ENCODE measurements at places on chromosomes 2 and 18.

DNA sequence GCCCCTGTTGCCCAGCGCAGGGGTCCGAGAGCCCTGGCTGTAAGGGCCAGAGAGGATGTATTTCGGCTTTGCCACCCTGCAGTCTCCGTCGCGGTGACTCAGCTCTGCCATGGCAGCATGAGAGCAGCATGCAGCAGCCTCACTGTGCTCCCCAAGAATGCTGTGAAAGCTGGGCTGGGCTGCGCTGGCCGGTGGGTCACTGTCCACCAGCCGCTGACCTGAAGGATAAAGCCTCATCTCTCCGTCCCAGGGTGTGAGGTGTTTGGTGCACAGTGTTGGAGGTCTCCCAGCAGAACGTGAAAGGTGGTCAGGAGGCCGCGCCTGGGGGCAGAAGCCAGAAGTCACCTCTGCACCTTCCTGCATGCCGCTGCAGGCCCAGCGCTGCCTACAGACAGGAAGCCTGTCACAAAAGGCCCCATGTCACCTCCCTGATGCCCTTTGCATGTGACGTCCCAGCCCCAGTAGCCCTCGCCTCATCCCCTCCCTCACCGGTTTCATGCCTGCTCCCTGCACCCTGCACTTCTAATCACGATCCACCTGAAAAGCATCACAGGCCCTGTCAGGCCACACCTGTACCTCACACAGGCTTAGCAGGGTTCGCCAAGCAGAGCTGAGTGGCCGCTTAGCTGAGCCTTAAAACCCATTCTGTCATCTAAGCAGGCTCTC is 342.1 kb downstream of the EIPR1 start:
- no peak for DNase-seq

DNA sequence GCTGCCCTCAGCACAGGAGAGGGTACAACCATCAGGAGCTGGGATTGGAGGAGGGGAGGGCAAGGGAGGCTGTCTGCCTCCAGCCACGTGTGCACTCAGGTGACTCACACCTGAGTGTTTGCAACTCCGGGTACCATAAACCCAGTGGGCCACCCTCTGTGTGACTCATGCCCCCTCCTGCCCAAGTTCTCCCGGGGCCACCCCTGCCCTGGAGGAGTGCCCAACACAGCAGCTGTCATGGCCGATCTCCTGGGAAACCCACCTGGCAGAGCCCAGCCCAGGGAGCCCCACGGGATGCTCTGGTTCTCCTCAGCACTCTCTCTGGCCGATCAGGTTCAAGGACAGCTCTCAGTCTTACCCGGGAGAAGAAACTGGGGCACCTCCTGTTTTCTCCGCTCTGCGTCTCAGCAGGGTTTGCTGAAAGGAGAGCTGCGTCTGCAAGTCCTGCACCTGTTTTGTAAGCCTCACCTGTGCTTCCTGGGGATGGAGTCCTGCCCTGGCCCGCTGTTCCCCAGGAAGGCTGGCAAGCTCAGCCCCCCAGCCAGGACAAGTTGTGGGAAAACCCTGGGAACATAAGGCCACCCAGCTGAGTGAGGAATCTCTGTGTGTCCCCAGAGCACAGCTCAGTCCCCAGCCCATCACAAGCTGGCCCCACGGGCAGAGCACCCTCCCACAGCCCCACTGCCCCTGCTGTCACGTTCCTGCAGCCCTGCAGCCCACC is 44.0 kb upstream of the UBE2F start:
- no peak for DNase-seq

GRCh38 chr2:96875498-96876268 is 5.8 kb upstream of the SEMA4C start:
- DNase-seq: no peak

DNA sequence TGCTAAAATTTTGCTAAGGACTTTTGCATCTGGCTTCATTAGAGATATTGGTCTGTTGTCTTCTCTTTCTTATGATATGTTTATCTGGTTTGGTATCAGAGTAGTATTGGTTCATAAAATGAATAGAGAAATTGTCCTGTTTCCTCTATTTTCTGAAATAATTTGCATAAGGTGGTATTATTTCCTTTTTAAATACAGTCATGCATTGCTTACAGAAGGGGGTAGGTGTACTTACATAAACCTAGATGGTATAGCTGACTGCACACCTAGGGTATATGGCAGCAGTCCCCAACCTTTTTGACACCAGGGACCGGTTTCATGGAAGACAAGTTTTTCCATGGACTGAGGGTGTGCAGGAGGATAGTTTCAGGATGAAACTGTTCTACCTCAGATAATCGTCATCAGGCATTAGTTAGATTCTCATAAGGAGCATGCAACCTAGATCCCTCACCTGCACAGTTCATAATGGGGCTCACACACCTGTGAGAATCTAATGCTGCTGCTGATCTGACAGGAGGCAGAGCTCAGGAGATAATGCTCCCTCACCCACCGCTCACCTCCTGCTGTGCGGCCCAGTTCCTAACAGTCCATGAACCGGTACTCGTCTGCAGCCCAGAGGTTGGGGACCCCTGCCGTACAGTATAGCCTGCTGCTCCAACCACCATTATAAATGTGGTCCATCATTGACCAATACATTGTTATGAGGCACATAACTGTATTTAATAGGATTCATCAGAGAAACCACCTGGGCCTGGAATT is 189.2 kb downstream of the FAM210A start:
- DNase-seq: no peak

DNA sequence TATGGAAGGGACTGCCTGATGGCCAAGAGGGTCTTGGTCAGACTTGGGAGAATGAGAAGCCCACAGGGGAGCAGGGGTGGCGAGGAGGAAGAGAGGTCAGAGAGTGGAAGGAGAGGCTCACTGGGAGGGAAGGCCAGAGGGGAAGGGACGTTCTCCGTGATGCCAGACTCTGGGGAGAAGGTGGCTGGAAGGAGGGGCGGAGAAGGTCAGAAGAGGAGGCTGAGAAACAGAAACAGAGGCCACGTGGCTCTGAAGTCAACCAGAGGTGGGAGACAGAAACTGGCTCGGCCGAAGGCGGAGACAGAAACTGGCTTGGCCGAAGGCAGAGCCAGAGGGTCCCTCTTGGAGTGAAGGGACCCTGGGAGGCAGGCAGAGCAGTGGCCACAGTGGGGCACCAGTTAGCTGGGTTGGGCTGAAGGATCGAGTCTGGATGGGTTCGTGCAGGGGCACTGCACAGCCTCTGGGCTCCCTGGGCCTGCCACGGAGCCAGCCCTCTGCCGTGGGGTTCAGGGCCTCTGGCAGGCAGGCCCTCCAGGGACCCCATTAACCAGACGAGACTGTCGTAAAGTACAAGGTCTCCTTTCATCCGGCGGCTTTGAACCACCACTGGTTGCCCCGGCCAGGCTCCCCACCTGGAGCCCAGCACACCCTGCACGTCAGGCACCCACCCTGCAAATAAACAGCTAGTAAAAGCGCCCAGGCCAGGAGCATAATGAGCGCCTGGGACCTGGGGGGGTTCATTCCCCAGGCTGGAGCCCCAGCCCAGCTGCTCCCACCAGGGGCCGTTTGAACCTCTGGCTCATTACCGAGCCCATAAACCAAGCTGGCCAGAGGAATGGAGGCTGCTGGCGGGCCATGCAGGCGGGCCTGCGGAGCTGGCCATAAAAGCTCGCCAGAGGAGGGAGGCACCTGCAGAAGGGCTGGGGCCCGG is 218.8 kb downstream of the DYSF start:
- no peak for DNase-seq

GRCh38 chr18:12934454-12935071 is 13.2 kb upstream of the SEH1L start:
- DNase-seq: peak; percentile 72

GRCh38 chr2:160838147-160838546 is 322.1 kb upstream of the TANK start:
- DNase-seq: no peak

DNA sequence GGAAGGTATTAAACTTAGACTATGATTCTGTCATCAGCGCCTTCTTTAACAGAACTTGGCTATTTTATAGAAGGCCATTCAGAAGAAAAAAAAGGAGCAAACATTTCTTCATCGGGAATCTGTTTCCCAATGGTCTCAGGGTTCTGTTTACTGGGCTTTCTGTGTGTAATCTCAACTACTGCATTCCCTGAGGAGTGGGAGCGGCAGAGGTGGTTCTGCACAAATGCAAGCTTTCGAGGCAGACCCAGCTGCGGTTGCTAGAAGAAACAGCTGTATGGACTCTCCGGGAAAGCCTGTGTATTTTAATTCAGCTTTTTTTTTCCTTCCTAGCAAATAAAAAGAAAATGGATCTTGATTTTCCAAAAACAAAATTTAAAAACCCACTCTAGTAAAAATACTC is 250.7 kb downstream of the NAPG start:
- no peak for DNase-seq

DNA sequence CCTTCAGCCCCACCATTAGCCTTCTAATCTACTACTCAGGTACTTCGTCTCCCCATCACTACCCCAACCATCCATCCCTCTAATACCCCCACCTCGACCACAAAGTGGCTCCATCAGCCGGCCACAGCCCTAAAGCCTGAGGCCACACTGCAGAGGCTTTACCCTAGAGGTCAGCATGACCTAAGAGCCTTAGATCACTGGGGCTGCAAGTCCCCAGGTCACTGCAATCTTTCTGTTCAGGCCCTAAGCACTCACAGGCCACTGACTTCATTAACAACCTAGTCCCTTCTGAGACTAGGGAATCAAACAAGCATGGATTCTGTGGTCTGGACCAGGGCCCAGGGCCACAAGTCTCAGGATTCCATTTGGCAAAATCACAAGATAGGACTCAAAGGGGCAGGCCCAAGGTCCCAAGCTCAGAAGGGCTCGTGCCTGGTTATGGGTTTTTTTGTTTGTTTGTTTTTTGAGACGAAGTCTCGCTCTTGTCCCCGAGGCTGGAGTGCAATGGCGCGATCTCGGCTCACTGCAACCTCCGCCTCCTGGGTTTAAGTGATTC is 37.0 kb upstream of the PKDCC start:
- DNase-seq: no peak

GRCh38 chr2:33222309-33222708 is 254.1 kb upstream of the RASGRP3 start:
- DNase-seq: no peak

- DNase-seq: no peak
These were observed at the start of gene PLEK for GRCh38 chr2:68365087-68365486. Gene PLEK (plus strand): TSS chr2:68365282. CDS start chr2:68365352, 70 bp downstream.

- no peak for DNase-seq
These were observed 2.2 kb upstream of the NXPH2 start for GRCh38 chr2:138782383-138782782.

DNA sequence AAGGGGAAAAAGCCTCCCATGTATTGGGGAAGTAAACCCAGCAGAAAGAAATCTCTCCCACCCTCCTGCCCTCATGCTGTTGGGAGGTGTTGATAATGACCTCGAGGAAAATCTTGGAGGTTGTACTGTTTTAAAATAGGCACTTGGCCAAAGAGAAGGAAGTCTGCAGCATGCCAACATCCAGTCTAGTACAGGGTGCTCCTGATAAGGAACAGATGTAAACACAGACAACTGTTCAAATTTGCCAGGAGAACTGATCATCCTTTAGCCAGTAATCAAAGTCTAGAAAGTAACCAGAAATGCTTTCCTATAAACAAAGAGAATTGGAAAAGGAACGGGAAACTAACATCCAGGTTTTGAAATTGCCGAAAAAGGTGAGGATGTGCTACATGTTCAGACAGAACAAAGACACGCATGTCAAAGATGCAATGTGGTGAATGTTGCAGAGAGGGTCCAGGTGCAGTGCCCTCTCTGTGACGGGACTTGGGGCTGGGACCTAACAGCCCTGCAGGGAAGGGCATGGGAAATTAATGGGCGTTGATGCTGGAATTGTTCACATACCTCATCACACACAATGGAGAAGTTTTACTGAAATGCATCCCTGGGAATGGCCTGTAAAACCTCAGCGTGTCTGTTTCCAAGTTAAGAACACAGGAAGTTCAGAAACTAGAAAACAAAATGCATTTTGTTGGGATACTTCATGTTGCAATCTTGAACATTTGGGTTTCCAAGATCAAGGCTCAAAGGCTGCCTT is 125.7 kb upstream of the RND3 start:
- DNase-seq: no peak

DNA sequence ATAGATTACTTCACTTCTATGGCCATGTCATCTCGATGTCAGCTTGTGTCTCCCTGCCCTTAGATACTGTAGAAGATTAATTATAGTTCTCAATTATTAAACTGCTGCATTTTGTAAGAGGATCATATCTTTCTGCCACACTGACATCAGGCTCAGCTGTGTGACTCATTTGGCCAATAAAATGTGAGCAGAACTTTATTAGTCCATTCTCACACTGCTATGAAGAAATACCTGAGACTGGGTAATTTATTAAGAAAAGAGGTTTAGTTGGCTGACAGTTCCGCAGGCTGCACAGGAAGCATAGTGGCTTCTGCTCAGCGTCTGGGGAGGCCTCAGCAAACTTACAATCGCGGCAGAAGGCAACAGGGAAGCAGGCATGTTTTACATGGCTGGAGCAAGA is 290.4 kb downstream of the RAD51AP2 start:
- no peak for DNase-seq
